Right renal pelvis (tissue), 4 donors: ENCODE measurements at places on chromosomes 3 and 15.

DNA sequence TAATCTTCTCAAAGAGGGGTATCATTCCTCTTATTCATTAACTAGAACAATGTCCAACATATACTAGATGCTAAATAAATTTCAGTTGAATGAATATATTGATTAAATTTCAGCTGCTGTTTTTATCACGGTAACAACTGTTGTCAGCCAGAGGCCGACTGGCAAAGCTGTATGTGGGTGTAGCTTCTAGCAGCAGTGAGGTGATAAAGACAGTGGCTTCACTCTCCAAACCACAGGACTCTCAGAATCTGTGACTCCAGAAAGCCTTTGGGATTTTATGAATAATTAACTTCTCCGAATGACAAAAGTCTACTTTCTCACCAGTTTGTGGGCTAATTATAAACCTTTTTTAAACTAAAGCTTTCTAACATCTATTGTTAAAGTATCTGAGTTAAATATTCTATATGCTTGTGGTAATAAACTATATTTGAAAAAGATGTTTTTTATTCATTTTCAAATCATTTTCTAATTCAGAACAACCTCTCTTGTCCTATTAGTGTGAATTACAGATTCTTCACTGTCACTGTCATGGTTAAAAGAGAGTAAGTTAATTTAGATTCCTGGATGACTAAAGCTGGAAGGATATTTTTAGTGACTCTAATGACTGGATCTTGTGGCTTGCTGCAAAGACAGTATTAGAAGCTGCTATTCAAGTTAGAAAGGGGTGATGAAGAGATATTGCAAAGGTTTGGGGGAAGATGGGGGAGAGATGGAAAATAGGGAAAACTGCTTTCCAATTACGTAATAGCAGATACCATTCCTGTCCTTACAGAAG is 796.4 kb upstream of the ARPP21 start:
- DNase-seq, result no peak

DNA sequence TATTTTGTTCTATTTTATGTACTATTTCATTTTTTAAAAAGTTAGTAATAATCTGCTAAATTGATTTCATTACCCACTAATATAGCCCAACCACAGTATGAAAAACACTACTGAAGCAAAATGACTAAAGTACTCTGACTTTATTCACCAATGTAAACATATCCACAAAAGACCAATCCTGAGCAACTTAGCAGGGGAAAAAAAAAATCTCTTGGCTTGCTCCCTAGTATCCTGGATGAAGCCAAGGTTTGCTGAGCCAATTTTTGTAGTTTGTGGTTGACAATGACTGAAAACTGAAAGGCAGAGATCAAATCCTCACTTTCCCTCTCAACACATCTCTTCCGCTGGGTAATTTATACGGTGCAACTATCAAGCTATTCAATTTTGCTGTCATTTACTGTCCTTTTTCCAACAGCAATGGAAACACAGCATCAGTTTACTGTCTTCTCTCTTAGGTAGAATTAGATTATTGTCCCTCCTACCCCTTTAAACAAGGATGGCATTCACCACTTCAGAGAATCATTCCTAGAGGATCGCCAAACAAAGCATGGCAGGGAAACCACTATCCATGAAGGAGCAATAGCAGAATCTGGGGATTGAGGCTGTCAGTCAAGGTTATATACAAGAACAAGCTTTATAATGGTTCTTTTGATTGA is 149.7 kb downstream of the THRB start:
- no peak for DNase-seq

DNA sequence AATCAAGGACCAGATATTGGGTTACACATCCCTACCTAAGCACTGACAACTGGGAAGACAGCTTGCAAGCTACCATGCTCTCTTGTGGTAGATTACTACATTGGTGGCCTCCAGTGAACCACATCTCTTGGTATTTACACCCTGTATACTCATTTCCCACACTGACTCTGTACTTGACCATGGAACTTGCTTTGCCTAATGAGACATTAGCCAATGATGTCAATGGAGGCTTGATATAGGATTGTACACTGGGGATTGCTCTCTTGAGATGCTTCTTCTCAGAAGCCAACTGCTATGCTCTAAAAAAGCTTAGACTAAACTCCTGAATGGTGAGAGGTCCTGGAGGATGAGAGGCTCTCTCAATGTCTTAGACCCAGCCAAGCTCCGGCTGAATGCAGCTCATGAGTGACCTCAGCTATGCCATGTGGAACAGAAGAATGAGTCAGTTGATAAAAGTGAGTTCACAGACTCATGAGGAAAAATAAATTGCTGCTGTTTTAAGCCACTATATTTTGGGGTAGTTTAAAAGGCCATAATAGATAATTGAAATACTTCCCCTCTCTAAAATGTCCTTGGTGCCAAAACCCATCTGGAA is 61.5 kb upstream of the GALNT15 start:
- DNase-seq, result no peak

GRCh38 chr15:93046120-93046519 is 42.9 kb downstream of the RGMA start:
- no peak for DNase-seq

DNA sequence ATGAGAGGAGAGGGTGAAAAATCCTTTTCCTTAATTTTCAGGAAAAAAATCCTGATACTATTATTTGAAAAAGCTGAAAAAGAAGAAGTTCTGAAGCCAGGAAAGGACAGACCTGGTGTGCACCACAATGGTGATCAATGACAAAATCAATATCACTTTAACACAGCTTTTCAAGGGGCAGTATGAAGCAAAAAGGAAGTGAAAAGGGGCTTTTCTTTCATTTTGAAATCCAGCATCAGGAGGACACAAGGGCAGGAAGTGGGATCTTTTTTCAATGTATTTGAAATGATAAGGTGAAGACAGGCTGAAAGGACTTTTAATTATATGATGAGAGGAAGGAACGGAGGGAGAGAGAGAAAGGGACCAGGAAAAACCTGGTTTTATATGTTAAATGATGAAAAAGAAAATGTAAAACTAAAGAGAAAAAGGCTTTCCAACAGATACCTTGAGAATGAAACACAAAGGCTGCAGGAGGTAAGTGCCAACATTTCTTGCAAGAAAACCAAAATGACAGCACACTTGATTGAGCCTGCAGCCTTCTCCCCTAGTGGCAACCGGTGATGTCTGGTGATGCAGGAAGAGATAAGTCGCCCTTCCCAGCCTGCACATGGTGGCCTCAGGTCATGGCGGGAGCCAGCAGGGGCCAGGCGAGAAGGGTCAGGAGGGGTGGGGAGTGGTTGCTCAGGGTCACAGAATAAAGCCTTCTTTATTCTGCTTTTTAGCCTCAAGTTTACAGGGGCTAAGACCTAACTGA is 236.7 kb upstream of the WNT5A start:
- no peak for DNase-seq

DNA sequence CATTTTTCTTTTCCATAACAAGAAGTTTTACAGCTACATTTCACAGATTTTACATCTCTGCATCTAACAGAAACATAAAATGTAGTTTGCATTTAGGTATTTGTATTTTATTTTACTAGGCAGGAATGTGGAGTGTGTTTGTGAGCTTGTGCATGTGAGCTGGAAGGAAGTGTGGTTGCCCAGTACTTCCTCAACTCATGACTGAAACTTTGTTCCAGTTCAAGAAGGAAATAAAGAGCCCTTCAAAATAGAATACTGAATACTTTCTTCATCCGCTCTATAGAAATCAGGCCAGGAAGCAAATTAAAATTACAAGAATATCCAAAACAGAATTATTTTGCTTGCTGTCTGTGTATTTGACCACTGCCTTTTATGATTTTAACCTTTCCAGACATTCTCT is 81.3 kb downstream of the CHL1 start:
- no peak for DNase-seq
